Trophoblast cell (in vitro differentiated cells and primary cell): ENCODE measurements at places on chromosomes 3 and 15.

DNA sequence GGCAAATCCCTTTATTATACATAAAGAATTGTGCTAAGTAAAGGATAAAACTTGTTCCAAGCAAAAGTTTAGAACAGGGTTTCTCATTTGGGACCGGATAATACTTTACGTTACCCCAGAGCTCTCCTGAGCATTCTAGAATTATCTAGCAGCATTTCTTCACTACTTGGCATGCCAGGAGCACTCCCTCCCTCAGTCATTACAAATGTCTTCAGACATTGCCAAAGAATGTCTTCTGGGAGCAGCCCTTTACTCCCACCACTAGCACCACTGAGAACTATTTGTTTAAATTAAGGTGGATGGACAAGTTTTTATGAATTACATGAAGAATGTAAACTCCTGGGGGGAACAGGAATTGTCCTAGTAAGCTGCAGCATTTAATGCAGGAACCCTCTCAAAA lies 516.4 kb downstream of the GBE1 start:
- DNase-seq, result no peak

DNA sequence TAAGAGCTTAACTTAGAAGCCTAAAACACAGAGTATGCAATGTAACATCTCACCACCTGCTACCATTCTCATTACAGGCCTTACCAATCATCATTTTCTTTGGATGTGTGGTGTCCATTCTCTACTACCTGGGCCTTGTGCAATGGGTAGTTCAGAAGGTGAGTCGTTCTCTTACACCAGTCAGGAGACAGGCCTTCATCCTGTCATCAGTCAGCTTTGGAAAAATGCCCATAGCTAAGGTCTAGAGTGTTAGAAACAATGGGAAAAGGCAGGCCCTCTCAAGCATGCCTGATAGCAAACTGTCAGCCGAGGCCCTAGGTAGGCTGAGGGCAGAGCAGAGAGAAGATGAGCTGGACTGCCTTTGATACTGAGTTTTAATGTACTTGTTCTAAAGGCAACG lies 13.5 kb downstream of the SLC28A2 start:
- DNase-seq, result no peak

GRCh38 chr3:111285694-111286093 lies 214.1 kb downstream of the NECTIN3 start:
- DNase-seq, result no peak

GRCh38 chr15:26771168-26771567 lies 1.7 kb downstream of the GABRB3 start:
- no peak for DNase-seq

GRCh38 chr3:131338948-131339640 lies 42.5 kb upstream of the NUDT16 start:
- DNase-seq, result no peak

- DNase-seq, result no peak
Observed at GRCh38 chr15:59764775-59765174, 75.7 kb upstream of the BNIP2 start.

GRCh38 chr3:116093374-116093773 lies 351.9 kb downstream of the LSAMP start:
- no peak for DNase-seq

DNA sequence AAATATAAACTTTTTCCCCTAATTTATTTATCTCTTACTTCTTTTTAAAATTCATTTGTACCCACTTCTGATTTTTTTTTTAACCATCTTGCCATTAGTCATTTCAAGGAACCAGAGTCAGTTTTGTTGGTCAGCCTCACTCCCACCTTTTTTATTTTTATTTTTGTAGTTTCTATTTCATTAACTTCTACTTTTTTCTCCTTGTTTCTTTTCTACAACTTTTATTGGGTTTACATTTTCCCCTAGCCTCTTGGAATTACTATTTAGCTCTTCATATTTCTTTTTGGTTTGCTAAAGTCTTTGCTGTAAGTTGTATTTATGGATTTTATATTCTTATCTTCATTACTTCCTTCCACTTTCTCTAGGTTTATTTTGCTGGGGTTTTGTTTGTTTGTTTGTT lies 13.7 kb upstream of the VEPH1 start:
- DNase-seq, result no peak

- no peak for DNase-seq
Observed at GRCh38 chr3:10549617-10550230, 44.3 kb upstream of the ATP2B2 start.

- peak; percentile 42 for DNase-seq
Observed at GRCh38 chr3:25957026-25957425, 167.1 kb downstream of the OXSM start.

DNA sequence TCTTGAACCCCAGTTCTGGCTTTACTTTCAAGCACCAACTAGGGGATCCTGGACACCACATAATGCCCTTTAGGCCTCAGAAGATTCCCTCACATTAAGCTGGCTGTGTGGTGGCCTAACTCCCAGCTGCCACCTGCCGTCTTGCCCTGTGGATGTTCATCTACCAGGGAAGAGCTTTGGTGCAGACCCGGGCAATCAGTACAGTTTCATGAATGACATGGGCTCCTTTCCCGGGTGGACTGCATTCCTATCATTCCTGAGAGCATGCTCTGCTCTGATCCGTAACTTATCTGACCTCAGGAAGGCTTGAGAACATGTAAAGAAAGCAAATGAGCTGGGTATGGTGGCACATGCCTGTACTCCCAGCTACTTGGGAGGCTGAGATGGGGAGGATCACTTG lies 50.0 kb upstream of the GSK3B start:
- DNase-seq, result peak; percentile 90

- DNase-seq, result no peak
Observed at GRCh38 chr3:43765521-43765971, 74.8 kb downstream of the ABHD5 start.

- no peak for DNase-seq
Observed at GRCh38 chr3:171049861-171050444, 23.4 kb upstream of the SLC2A2 start.

DNA sequence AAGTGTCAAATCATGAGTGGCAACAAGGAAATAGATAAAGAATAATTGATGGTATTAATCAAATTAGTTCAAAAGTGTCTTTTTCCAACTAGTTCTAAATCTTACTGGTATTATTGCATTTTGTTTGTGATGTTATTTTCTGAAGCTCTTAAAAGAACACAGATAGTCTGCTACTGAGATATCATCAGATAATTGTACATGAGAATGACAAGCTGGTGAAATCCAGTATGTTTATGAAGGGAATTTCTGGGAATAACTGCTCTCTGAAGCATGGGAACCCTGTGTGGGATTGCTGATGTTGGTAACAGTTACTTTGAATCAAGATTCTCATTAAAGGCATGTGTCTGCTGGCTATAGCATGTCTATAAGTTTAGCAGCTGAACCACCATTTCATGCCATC lies 190.3 kb upstream of the CDIN1 start:
- DNase-seq, result no peak

DNA sequence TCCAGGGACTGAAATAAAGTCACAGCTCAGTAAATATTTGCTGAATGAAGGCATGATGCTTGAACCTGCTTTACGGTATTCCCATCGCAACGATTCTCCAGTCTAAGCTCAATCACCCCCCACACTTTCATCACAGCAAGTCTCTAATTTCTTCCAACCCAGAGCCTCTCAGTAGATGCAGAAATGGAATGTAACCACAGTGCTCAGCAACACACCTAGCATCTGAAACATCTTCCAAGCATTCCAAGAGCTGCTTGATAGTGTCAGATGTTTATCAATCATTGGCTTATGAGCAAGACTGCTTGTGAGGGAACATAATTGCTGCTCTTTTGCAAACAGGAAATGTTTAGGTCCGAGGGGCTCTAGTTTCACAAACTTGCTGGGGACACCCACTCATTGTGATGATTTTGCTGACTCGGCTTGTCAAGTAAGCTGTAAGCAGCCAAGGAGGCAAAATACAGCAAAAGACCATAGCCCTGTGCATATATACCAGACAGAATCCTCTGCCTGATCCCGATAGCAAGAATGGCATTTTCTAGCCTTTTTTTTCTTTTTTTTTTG lies 751.2 kb downstream of the NR2F2 start:
- DNase-seq, result peak; percentile 91

- no peak for DNase-seq
Observed at GRCh38 chr3:48469046-48469915, 22.7 kb downstream of the ATRIP start.

DNA sequence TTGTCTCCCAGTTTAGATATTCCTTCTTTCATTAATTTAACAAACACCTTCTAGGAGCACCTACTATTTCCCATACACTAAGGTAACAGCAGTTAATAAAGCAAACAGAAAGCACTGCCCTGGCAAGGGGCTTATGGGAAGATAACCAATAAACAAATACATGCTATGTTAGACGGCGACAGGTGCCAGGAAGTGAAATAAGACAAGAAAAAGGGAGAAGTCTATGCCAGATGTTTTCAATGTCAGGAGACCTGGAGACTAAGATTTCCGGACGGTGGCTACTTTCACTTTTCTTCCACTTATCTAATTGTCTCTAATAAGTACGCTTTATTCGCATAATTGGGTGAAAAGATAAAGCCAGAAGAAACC lies 32.5 kb upstream of the ZNF445 start:
- DNase-seq, result no peak

DNA sequence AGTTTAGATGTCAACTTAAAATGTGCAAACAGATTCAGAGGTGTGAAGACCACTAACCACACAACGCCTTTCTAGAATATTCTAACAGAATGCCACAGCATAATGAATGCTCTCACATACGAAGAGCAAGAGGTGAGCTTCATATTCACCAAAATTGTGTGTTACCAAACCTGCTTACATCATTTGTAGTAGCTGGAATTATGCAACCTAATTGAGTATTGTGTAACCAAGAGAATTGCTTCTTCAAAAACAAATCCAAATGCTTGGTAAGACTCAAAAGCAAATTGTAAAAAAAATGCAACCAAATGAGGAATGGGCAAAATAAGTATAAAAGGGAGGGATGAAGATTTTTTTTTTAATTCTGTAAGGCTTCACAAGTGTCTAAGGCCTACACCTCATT lies 160.7 kb downstream of the TAFA4 start:
- no peak for DNase-seq

GRCh38 chr15:33234020-33234461 lies 39.5 kb upstream of the FMN1 start:
- DNase-seq, result peak; percentile 27

DNA sequence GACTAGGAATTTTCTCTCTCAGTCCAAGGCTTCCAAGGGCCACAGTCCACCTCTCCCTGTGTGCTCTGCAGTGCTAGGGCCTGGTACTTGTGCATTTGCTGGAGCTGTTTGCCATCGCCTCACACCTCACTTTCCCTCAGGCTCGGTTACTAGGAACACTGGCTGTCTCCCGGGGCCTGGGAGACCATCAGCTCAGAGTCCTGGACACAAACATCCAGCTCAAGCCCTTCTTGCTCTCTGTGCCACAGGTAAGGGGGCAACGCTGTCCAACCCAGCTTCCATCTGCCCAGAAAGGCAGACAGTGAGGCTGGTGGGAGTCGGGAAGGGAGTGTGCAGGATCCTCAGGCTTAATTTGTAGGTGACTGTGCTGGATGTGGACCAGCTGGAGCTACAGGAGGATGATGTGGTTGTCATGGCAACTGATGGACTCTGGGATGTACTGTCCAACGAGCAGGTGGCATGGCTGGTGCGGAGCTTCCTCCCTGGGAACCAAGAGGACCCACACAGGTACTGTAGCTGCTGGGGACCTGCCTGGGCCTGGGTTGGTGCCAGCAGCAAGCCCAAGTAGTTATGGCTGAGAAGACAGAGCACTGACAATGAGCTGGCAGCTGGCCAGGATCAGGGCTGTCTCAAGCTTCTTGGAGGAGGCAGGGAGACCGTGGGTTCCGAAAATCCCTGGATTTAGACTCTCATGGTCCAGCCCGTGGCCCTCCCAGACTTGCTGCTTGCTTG lies 3.4 kb downstream of the PPM1M start:
- no peak for DNase-seq

- no peak for DNase-seq
Observed at GRCh38 chr3:170711786-170712185, 125.9 kb upstream of the SLC7A14 start.

- DNase-seq, result peak; percentile 62
Observed at GRCh38 chr3:183085634-183086390, 13.5 kb downstream of the MCCC1 start.

GRCh38 chr3:50323614-50324199 lies 1.2 kb upstream of the HYAL2 start:
- no peak for DNase-seq
